Lung microvascular endothelial cell (primary cell): ENCODE measurements at places on chromosomes 6 and 20. TPM values are rescaled to one million over a fixed set of nuclear protein-coding genes. Genes with fewer than 3 reads are reported as not detected.

Gene TFAP2A
- total RNA-seq = not detected in 2 replicates

Gene OR2H1
- total RNA-seq = not detected in 2 replicates

Gene FRK
- under 0.01 TPM in 2 replicates for total RNA-seq

Gene OPN5
- not detected in 2 replicates for total RNA-seq

Gene ROMO1
- 284 TPM in 2 replicates for total RNA-seq

Gene HLA-DRB1
- total RNA-seq = 0.40 and 1.5 TPM in 2 replicates

Gene SNRPB
- 147 and 211 TPM in 2 replicates for total RNA-seq

Gene ERGIC3
- total RNA-seq = 280 and 434 TPM in 2 replicates
